T-helper 2 cell treated with Interferon-gamma antibody and Interleukin-4, amounts not matched to agents 5 μg/mL and 100 μg/mL, for 36 hours (primary cell): ENCODE measurements at places on chromosomes 3 and 15.
A peak's percentile ranks its signal among the peaks of the same experiment; 100 is the strongest.

- no peak for DNase-seq
Measured at GRCh38 chr3:124986192-124987143, 51.9 kb upstream of the MUC13 start.

- DNase-seq: no peak
Measured at GRCh38 chr3:81406318-81406717, 355.1 kb downstream of the GBE1 start.

- no peak for DNase-seq
Measured at GRCh38 chr3:13878281-13879101, 1.4 kb downstream of the WNT7A start.

- DNase-seq: no peak
Measured at GRCh38 chr3:115975353-115975752, 352.0 kb downstream of the GAP43 start.

- no peak for DNase-seq
Measured at GRCh38 chr3:38583688-38584087, 65.8 kb downstream of the SCN5A start.

DNA sequence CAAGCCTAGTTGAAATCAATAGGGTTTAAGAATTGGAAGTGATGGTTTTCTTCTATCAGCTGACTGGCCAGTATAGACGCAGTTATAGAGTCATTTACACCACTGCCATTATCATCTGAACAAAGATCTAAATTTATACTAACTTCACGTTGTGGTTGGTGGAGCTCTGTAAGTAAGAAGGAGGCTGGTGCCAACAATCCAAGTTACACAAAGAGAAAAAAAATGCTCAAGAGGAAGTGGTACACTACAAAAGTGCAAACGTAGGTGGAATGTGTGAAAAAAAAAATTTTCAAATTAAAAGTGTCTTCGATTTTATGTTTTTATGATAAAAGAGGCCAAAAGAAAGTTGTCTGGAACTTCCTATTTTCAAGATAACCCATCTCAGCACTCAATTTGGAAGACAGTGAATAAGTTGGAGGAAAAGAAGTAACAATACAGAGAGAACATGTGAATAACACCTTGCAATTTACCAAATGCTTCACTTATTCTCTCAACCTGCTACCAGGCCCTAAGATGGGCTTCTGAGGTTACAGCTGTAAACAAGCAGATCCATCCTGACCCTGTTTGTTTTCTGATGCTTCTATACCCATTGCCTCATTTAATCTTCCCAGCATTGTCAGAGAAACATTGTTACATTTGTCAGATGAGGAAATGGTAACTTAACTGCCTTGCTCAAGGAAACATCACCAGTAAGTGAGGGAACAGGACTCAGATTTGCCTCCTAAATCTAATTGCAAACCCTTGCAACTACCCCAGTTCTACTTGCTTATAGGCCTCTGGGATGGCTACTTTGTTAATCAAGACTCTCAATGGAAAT lies 12.0 kb upstream of the TASOR start:
- DNase-seq: no peak

- DNase-seq: no peak
Measured at GRCh38 chr3:122944671-122945161, 82.8 kb downstream of the SEMA5B start.

GRCh38 chr15:71349736-71350526 lies 234.7 kb downstream of the THSD4 start:
- DNase-seq: no peak

DNA sequence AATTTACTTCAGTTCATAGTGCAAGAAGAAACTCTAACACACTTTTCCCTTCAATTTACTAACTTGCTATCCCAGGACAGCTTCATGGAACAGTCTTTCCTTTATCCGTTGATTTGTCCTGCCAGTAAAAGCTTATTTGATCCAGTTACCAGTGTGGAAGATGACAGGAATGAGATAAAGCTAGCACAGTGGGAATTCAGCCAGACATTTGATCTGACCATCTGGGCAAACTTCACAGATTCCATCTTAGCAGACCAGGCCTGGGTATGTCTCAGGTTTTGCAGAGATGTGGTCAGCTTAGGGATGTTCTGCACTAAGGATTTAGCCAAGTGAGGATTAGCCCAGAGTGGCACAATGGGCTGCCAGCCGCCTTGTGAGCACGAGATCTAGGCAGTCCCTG lies 19.7 kb downstream of the CEMIP start:
- DNase-seq: no peak

- DNase-seq: peak; percentile 18
Measured at GRCh38 chr15:59137566-59137965, 32.6 kb downstream of the CCNB2 start.

DNA sequence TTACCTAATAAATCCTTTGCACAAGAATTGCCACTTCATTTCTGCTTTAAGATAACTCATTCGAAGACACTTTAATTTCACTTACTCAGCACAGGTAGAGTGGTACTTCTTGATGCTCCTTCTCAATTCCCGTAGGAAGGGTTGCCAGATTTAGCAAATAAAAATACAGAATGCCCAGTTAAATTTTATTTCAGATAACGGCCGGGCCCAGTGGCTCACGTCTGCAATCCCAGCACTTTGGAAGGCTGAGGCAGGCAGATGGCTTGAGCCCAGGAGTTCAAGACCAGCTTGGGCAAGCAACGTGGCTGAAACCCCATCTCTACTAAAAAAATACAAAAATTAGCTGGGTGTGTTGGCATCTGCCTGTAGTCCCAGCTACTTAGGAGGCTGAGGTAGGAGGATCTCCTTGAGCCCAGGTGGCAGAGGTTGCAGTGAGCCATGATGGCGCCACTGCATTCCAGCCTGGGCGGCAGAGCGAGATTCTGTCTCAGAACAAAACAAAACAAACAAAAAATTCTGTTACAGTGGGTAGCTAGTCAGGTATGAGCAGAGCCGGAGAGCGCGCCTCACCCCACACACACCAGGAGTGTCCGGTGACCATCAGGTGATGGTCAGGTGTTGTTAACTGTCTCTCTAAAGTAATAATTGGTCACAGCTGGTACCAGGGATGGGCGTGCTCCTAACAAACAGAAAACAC lies 92.8 kb downstream of the DNAH12 start:
- DNase-seq: no peak

DNA sequence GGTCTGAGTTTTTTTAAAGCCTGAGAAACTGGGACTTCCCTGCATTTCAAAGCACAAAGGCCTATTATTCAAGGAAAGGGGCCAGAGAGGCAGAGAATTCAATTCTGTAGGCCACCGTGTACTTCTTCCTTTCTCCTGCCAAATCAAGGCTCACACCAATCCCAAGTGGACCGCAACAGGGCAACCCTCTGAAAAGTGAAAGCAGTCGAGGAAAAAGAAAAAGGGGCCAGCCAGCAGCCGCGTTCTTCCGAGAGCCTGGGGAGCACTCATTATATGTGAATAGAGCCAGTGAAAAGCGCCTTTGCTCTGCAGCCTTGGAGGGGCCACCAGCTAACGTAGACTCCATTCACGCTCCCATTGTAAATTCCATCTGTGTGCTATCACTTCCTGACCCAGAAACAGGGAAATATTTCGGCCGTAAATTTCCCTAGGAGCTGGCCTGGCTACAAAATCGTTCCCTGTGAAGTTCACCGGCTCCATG lies 45.9 kb upstream of the THUMPD3 start:
- no peak for DNase-seq

- DNase-seq: no peak
Measured at GRCh38 chr3:12349895-12350811, 61.3 kb downstream of the PPARG start.

- peak; percentile 6 for DNase-seq
Measured at GRCh38 chr3:60147249-60147950, 1097.6 kb upstream of the CFAP20DC start.

DNA sequence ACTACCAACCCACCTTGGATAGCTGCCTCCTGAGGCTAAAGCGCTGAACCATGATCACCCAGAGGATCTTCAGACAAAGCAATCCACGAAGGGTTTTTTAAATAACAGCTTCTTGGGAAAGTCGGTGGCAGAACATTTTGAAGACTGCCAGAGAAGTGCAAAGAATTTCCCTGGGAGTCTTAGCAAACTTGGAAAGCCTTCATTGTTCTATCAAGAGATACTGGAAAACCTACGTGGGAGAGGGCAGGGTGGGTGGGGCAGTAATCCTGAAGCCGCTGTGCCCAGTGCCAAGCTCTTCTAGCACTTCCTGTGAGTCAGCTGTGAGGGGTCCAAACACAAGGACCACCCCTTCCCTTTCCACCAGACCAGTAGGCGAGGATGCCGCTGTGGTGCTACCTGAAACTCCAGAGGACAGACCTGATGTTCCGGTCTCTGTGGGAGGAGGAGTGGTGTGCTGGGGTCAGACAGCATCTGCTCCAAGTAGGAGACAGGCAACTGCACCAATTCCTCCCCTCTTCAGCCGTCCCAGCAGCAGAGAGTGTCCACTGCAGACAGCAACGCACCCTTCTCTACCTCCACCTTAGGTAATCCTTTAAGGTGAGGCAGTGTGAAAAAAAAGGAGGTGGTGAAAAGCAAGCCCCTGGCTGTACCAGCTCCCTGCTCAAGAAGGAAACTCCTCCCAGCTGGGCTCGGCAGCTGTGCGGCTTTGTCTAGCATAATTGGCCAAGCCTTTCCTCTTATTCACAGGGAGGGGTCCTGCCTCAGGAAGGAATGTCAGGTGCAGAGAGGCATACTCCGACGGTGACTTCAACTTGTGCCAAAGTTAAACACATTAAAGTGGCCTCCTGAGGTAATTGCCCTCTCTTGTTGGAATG lies 99.0 kb downstream of the TMCC1 start:
- no peak for DNase-seq

- no peak for DNase-seq
Measured at GRCh38 chr3:69180869-69181591, 58.6 kb upstream of the LMOD3 start.

- DNase-seq: no peak
Measured at GRCh38 chr3:14689247-14689980, 14.5 kb downstream of the C3orf20 start.

GRCh38 chr15:38667890-38668850 lies 103.6 kb upstream of the RASGRP1 start:
- DNase-seq: no peak

DNA sequence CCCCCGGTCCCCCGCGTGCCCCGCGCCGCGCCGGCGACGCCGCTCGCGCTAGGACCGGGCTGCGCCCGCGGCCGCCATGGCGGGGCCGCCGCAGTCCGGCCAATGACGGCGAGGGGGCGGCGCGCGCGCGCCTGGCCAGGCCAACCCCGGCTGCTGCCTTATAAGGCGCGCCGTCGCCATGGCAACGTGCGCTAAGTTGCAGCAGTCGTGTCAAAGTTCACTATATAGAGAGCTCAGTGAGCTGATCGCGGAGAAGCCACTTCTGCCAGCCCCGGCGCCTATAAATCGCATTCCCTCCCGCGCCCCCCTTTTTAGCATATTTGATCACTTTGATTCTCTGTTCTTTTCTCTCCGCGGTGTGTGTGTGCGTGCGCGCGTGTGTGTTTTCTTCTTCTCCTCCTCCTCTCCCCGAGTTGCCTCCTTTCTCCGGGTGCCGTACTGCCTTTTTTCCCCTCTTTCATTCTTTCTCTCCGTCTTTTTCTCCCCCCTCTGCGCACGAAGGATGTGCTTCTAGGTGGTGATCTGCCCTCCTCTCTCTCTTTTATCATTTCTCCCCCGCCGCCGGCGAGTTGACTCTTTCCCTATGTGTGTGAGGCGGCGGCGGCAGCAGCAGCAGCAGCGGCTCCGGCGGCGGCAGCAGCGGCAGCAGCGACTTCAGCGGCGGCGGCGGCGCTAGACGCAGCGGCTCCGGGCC lies at the start of gene NR2F2:
NR2F2 (plus strand) TSS at position 251 of the 694 bp plus-strand sequence. CDS start 1,406 bp downstream, outside the sequence.
- DNase-seq: peak; percentile 65

DNA sequence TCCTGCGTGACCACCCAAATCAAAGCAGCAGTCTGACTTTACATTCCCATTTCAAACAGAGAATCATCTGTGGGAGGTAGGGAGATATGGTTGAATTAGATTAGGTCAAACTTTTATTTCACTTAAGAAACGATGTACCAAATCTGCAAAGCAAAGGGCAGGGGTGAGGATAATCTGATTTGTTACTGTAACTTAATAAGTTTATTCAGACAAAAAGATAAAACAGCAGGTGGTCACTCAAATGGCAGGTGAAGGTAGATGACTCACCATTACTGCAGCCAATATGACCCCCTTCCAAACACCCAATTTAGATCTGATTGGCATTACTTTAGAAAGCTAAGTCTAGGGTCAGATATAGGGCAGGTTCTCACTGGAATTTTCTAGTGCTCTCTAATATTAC lies 651.0 kb upstream of the NAALADL2 start:
- DNase-seq: no peak

DNA sequence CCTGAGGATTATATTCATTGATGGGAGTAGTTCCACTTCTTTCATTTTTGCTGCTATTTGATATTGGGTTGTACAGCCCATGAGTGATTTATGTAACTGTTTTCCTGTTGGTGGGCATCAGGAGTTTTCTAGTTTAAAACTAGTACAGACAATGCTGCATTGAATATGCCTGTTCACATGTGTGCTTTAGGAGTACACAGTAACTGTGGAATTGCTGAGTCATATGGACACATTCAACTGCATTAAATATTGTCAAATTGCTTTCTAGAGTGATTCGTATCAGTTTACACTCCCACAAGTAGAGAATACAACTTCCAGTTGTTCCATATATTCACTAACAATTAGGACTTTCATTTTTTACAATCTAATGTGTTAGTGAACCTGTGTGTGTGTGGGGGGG lies 59.8 kb upstream of the THSD4 start:
- no peak for DNase-seq
